ENCODE measurements at places on chromosomes 2 and 18.

- DNase-seq = no peak
These were observed 228.0 kb downstream of the MYT1L start for GRCh38 chr2:2102866-2103653.

DNA sequence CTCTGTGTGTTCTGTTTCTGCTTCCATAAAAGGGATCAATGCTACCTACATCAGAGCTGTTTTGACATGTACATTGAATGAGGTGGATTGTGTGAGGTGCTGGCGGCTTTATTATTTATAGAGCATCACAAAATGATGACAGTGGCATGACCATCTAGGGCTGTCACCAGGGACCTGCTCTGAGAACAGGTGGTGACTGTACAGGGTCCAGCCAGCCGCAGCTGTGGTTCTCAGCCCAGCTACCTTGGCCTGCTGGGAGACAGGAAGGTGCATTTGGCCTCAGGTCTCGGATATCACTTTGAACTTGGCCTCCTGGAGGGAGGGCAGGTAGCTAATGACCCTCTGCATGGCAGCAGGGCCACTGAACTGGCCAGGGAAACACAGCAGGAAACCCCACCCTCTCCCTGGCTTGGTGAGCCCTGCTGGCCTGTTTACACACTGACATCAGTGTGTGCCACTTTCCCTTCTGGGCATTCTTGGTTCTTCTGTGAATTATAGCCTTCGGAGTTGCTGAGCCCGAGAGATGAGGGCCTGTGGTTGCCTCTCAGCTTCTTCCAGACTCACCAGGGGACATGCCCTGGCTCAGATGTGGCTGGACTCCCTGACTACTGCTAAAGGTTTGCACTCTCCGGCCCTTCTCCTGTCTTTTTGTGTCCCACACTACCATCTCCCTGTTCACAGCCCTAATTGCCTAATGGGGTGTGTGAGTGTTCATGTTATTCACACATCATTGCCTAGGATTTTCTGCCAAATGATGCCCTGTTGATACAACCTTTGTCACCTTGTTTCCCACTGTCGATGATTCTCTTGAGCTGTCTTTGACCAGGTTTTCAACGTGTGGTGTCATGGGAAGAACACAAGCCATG, 109.2 kb upstream of the RAB12 start:
- no peak for DNase-seq

DNA sequence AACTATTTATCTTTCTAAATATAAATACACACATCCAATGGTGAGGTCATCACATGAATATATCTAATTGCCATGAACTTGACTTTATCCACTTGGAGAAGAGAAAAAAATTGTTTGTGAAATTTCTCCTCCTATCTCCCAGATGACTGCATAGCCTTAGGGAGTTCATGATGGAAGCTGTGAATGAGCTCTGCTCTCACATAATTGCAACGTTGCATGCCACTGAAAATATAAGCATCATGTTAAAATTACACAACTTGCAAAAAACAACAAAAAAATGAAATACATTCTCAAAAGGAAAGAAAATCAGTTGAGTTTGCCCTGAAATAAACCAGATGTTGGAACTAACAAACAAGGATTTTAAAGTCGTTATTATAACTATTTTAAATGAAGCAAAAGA, 50.6 kb upstream of the OSR1 start:
- no peak for DNase-seq

DNA sequence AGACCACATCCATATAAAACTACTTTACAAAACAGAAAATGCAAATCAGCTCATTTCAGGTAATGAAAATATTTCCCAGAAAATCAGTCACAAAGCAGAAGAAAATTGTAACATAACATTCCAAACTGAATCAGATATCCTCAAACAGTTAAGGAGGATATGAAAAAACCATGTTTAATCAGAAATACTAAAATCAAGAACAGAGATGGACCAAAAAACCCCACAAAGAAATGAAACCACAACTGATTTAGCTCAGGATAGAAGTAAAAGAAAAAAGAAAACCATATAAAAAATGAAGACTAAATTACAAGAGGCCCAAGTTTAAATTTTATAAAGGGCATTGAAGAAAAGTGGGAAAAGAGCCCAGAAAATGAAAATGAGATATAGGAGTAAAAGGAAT, 102.9 kb downstream of the RAB3GAP1 start:
- DNase-seq = no peak

- no peak for DNase-seq
These were observed 87.2 kb downstream of the CTAGE1 start for GRCh38 chr18:22330508-22330907.
